Pancreas (tissue), 10 donors: ENCODE measurements at places on chromosomes 16 and 17.

DNA sequence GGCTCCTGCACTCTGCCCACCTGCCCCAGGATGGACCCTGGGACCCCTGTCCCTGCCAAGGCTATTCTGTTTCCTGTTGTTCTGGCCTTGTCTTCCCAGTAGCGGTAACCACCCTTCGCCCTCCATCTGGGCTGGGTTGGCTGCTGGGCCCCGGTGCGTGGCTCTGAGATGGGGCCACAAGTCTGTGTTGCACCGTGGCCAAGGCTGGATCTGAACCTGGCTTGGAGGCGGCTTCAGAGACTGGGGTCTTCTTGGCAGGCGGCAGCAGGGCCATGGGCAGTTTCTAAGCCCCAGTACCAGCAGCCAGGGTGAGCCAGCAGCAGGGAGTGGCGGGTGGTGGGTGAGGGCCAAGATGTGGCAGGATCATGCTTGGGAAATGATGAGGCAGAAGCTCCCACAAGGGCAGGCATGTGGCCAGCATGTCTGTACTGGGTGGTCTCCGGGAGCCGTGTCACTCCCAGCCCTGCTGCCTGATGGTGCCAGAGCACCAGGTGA lies 12.6 kb downstream of the MAP2K3 start:
- H3K36me3 ChIP-seq: peaks cover 18% of the 10 kb centered on the region
- H3K27ac ChIP-seq: no peak overlapping the region
- H3K4me3 ChIP-seq: no peak overlapping the region
- H3K4me1 ChIP-seq: no peaks in the 10 kb centered on the region
- DNase-seq: no peak
- H3K27me3 ChIP-seq: no peaks in the 10 kb centered on the region

DNA sequence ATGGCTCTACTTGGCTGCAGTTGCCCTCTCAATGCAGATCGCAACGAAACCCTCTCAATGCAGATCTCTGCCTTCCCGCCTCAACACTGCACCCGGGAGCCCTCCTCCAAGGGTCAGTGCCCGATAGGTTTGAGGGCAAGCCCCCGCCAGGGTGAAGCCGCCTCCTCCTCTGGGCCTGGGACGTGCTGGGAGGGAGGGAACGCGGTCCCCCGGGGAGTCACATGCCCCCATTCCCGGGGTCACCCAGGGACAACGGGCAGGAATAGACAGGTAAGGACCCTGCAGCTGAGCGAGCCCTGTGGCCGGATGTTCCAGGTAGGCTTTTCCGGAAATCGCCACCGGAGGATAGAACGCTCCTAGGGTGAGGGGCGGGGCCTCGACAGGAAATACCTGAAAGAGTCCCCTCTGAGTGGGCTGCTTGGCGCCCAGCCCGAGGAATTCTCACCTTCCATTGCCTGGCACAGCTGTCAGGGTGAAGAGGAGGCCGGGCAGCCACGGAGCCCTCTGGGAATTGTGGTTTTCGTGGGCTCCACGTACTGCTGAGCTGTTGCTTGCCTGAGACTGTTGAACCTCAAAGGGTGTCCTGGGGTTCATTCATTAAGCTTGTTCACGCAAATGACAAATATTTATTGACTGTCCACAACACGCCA lies 12.8 kb downstream of the ZNF174 start:
- H3K4me1 ChIP-seq: no peaks in the 10 kb centered on the region
- H3K27me3 ChIP-seq: no peaks in the 10 kb centered on the region
- H3K27ac ChIP-seq: no peak overlapping the region
- peaks cover 2% of the 10 kb centered on the region for H3K36me3 ChIP-seq
- no peak overlapping the region for H3K4me3 ChIP-seq

DNA sequence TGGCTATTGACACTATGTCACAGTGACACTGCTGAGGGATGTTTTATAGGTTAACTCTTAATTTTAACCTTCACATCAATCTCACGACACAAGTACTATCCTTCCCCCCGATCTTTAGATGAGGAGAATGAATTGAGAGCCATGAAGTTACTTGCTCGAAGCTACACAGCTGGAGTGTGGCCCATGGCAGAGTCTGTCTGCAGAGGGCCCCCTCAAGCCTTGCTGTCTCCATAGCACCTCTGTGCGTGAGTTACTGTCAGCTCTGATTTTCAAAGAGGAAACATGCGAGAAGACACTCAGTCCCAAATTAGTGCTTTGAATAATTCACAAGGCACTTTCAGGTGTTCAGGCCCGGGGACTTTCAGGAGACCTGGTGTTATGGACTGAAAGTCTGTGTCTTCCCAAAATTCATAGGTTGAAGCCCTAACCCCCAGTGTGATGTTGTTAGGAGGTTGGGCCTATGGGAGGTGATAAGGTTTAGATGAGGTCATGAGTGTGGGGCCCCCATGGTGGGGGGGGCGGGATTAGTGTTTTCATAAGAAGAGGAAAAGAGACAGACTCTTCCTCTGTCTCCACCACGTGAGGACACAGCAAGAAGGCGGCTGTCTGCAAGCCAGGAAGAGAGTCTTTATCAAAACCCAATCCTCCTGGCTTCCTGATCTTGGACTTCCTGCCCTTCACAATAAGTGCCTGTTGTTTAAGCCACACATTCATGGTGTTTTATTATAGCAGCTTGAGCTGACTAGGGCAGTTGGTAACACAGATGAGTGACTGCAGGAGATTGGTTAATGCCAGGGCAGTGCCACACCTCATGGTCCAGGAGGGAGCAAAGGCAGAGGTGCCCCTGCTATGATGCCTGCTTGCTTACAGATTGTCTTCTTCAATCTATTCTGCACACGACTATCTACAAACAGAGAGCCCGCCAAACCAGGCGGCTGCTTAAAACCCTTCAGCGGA lies 281.8 kb downstream of the HAPSTR1 start:
- H3K4me1 ChIP-seq: no peaks in the 10 kb centered on the region
- no peak for DNase-seq
- no peaks in the 10 kb centered on the region for H3K36me3 ChIP-seq
- H3K4me3 ChIP-seq: no peak overlapping the region

GRCh38 chr17:67379251-67379630 lies 2.2 kb downstream of the PITPNC1 start:
- H3K36me3 ChIP-seq: no peaks in the 10 kb centered on the region
- peak overlapping the region; percentile 81 for H3K4me3 ChIP-seq
- no peak for DNase-seq
- peak overlapping the region; percentile 94 for H3K27ac ChIP-seq

DNA sequence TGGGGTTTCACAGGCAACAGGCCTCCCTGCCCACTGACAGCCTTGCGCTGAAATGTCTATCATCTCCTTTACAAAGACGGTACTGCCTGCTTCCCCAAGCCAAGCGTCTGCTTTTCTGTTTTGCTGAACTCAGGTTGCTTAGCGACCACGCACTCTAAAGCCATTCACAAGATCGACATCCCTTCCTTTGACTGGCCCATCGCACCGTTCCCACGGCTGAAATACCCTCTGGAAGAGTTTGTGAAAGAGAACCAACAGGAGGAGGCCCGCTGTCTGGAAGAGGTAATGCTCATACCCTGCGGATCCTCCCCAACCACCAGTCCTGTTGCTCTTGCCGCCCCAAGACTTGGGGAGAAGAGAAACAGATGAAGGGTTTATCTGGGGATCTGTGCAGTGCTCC lies 28.7 kb downstream of the TMEM186 start:
- H3K36me3 ChIP-seq: peaks cover 4% of the 10 kb centered on the region
- no peak overlapping the region for H3K27ac ChIP-seq
- H3K4me1 ChIP-seq: no peaks in the 10 kb centered on the region

- H3K36me3 ChIP-seq: no peaks in the 10 kb centered on the region
- H3K4me3 ChIP-seq: no peak overlapping the region
- H3K4me1 ChIP-seq: no peaks in the 10 kb centered on the region
- H3K27me3 ChIP-seq: no peaks in the 10 kb centered on the region
These were observed 24.4 kb downstream of the TBX4 start for GRCh38 chr17:61476476-61477203.

DNA sequence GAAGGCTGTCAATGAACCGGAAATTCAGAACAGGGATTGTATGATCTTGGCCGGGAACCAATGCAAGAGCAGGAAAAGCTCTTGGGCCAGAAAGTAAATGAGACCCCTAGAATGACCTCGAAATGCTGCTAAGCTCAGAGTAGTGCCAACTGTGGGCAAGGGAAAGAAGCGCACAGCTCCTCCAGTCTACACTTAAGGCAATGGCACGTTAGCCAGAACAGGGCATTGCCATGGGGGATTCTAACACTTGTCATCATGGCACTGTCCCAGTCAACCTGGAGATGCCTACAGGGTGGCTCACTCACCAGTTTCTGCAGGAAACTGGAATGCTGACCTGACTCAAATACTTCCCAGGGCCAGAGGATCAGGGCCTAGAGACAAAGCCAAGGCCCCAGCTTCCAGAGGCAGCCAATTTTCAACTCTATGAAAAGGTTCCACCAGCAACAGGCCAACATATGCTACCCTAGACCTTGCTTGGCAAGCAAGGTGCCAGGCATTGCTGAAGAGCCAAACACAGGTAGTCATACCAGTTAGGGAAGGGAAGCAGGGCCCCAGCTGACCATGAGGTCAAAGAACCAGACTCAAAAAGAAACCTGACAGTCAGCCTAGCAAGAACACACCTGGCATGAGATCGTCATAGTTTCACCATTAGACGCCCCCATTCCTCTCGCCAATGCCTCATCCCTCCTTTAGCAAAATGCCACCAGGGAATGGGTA lies 34.9 kb downstream of the ARHGAP17 start:
- no peaks in the 10 kb centered on the region for H3K4me1 ChIP-seq
- H3K27me3 ChIP-seq: no peaks in the 10 kb centered on the region
- no peak for DNase-seq
- no peak overlapping the region for H3K27ac ChIP-seq
- H3K36me3 ChIP-seq: peaks cover 14% of the 10 kb centered on the region

GRCh38 chr16:81864646-81865382 lies 85.7 kb downstream of the PLCG2 start:
- H3K36me3 ChIP-seq: no peaks in the 10 kb centered on the region
- H3K4me1 ChIP-seq: no peaks in the 10 kb centered on the region
- DNase-seq: no peak
- no peak overlapping the region for H3K4me3 ChIP-seq

DNA sequence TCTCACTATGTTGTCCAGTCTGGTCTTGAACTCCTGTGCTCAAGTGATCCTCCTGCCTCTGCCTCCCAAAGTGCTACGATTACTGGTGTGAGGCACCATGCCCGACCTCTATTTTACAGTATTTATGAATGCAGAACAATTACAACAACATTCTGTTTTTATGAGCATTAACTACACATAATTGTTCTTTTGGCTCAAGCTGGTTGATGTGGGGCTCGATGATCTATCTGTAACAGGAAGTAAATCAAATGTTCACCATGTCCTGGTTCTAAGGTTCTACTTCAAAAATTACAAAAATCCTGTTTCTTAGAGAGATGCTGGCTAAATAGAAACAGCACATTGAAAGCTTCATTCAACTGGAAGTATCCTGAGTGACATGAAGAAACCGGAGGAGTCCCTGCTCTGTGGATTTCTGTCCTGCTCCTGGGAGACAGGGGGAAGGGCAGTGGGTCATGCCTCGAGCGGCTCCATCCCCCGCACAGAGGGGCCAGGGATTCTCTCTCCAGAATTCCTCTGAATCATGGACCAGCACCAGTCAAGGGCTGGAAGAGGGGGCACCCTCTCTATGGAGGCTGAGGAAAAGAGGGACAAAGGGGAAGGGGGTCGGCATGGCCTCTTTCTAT lies 31.5 kb downstream of the FA2H start:
- H3K36me3 ChIP-seq: no peaks in the 10 kb centered on the region
- DNase-seq: no peak
- H3K27me3 ChIP-seq: no peaks in the 10 kb centered on the region
- H3K27ac ChIP-seq: peak overlapping the region; percentile 79
- peak overlapping the region; percentile 19 for H3K4me3 ChIP-seq
- peaks cover 15% of the 10 kb centered on the region for H3K4me1 ChIP-seq

DNA sequence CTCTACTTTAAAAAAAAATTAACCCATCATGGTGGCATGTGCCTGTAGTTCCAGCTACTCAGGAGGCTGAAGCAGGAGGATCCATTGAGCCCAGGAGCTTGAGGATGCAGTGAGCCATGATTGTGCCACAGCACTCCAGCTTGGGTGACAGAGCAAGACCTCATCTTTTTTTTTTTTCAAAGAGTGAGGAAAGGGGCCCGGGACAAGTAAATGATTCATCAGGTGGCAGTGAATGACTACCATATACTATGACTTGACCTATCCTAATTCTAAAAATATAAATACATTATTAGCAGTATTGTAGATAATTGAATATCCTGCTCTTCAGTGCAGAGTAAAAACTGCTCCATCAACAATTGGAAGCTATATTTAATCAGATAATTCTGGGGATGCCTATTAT lies 55.3 kb downstream of the CLUH start:
- H3K4me1 ChIP-seq: no peaks in the 10 kb centered on the region
- no peaks in the 10 kb centered on the region for H3K36me3 ChIP-seq
- H3K27ac ChIP-seq: no peak overlapping the region
- no peak for DNase-seq

- no peaks in the 10 kb centered on the region for H3K36me3 ChIP-seq
- no peaks in the 10 kb centered on the region for H3K27me3 ChIP-seq
- no peak overlapping the region for H3K27ac ChIP-seq
- no peak for DNase-seq
- peaks cover 12% of the 10 kb centered on the region for H3K4me1 ChIP-seq
These were observed 15.9 kb downstream of the CHAD start for GRCh38 chr17:50452630-50453300.

DNA sequence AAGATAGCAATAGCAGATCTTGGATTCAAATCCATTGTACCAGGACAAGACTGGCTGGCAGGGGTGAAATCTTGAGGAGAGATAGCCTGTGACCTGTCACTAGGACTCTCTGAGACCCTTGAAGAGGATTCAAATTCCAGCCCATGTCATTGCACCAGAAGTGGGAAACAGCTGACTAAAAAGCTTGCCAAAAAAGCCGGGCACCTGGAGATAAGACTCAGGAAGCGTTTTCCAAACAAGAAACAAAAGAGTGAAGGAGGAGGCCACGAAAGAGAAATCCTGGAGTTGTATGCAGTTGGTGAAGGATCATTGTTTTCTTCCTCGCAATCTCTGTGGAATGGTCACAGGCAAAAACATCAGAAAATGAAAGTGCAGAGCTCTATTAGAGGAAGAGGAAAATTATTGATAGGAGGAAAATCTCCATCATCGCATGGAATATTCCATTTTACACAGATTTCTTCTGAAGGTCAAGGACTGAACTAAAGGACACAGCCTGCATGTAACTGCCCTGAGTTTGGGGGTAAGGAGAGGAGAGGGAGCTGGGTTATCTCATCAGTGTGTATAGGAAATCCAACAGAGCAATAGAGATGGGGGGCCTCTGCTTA lies 9.0 kb upstream of the WSB1 start:
- no peaks in the 10 kb centered on the region for H3K36me3 ChIP-seq
- H3K4me3 ChIP-seq: no peak overlapping the region
- H3K27me3 ChIP-seq: no peaks in the 10 kb centered on the region

- no peaks in the 10 kb centered on the region for H3K27me3 ChIP-seq
- peaks cover 23% of the 10 kb centered on the region for H3K4me1 ChIP-seq
- peak; percentile 65 for DNase-seq
- peak overlapping the region; percentile 96 for H3K27ac ChIP-seq
These were observed 21.5 kb downstream of the RPH3AL start for GRCh38 chr17:330993-331701.

GRCh38 chr17:59637611-59638310 lies 18.1 kb downstream of the CLTC start:
- no peak overlapping the region for H3K4me3 ChIP-seq
- H3K4me1 ChIP-seq: peaks cover 11% of the 10 kb centered on the region
- H3K36me3 ChIP-seq: no peaks in the 10 kb centered on the region
- no peaks in the 10 kb centered on the region for H3K27me3 ChIP-seq

- no peaks in the 10 kb centered on the region for H3K27me3 ChIP-seq
- peak overlapping the region; percentile 78 for H3K27ac ChIP-seq
- no peak for DNase-seq
- no peaks in the 10 kb centered on the region for H3K36me3 ChIP-seq
- no peak overlapping the region for H3K4me3 ChIP-seq
These were observed 17.4 kb downstream of the PIEZO1 start for GRCh38 chr16:88767546-88768070.
